Kidney glomerular epithelial cell (primary cell): ENCODE measurements at places on chromosomes 3 and 15.

DNA sequence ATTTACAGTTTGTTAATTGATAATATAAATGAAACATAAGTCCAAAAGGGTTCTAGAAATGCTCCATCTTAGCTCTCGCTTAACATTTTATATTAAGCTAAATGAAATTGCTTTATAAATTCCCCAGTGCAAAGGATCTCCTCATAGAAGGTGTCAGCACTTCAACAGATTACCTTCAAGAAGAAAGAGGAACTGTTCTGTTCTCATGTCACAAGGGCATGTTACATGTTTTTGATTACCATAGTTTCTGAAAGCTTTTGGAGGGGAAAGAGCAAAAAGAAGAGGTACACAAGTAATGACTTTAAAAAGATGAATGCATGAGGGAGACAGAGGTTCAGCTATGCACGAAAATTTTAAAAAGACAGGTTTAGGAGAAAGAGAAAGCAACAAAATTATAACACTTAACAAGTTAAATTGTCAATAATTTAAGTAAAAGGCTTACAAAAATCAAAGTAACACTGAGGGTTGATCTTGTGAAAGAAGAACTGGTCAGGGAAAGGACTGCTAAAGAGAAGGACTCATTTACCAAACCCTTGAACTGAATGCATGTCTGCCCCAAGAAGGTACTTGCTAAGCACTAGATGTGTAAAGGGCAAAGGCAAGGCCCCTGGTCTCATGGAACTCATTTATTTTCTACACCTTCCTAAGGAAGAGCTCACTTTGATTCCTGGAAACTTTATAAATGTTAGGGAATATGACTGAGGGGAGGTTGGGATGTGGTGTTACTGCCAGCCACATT, 45.1 kb downstream of the CCDC191 start:
- no peak for DNase-seq

DNA sequence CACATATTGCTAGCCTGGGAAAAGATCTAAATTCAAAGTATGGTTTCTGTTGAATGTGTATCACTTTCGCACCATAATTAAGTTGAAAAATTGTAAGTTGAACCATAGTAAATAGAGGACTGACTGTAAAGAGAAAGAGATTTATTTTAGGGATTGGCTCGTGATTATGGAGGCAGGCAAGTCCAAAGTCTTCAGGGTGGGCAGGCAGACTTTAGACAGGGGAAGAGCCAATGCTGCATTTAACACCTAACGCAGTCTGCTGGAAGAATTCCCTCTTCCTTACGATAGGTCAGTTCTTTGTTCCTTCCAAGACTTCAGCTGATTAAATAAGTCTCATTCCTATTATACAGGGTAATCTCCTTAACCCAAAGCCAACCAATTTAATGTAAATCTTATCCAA, 15.8 kb downstream of the C3orf85 start:
- DNase-seq, result no peak

GRCh38 chr3:25156626-25157025, 271.4 kb upstream of the RARB start:
- DNase-seq, result peak; percentile 70

DNA sequence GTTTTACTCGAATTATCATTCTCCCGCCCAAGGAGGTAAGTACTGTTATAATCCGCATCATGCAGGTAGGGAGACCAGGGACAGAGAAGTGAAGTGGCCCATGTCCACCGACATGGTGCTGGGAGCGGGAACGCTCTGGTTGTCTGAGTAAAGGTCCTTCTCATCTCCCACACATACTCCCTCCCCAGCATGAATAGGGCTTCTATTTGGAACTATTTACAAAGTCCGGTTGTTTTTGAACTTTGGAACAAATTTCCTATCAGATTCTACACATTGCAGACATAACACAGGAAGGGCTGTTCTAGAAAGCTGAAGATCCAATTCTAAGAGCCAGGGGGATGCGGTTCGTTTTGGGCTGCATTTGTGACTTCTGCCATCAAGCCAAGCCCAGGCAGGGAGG, 94.8 kb upstream of the TLE3 start:
- no peak for DNase-seq

- no peak for DNase-seq
Measured at GRCh38 chr3:10149226-10149625, 7.6 kb downstream of the VHL start.
